MG63 (cell line): ENCODE measurements at places on chromosomes 2 and 18. TPM values are rescaled to one million over a fixed set of nuclear protein-coding genes. Genes with fewer than 3 reads are reported as not detected.

LTBP1 gene
- 93.9 and 95.7 TPM in 2 replicates for total RNA-seq

MGAT4A gene
- 0.89 and 2.2 TPM in 2 replicates for total RNA-seq

UGT1A3 gene
- total RNA-seq: not detected in 2 replicates

TEX44 gene
- total RNA-seq: not detected in 2 replicates

ZNF385B gene
- total RNA-seq: not detected in 2 replicates

ITPRIPL1 gene
- total RNA-seq: 4.7 TPM in 2 replicates

C2orf81 gene
- not detected in 2 replicates for total RNA-seq

USP14 gene
- total RNA-seq: 13.1 and 25.8 TPM in 2 replicates

POLE4 gene
- 52.1 and 53.9 TPM in 2 replicates for total RNA-seq

MROH2A gene
- not detected in 2 replicates for total RNA-seq

KCNJ3 gene
- total RNA-seq: not detected in 2 replicates
